Stimulated activated CD8-positive, alpha-beta memory T cell treated with anti-CD3 and anti-CD28 coated beads, Interleukin-7, amount 100 ng/mL, for 4 hours (primary cell): ENCODE measurements at places on chromosomes 16 and 17.
A peak's percentile ranks its signal among the peaks of the same experiment; 100 is the strongest.

GRCh38 chr16:54370278-54371040 is 83.9 kb upstream of the IRX3 start:
- no peak for DNase-seq

GRCh38 chr17:17387498-17388362 is 84.6 kb downstream of the NT5M start:
- DNase-seq, result no peak

DNA sequence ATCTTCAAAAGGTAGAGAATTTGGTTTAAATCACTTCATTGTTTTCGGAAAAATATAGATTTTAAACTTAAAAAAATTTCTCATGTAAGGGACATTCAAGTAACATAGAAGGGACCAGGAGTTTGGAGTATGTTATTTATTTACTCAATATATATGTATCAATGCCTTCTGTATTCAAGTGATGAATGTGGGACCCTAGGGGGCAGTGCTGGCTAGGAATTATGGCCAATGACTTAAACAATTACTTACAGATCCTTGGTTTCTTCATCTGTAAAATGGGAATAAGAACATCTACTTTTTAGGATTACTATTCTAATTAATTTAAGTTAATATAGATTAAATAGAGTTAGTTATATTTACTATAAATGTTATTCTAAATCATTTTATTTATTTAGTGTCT is 886.3 kb upstream of the RBFOX1 start:
- DNase-seq, result no peak

DNA sequence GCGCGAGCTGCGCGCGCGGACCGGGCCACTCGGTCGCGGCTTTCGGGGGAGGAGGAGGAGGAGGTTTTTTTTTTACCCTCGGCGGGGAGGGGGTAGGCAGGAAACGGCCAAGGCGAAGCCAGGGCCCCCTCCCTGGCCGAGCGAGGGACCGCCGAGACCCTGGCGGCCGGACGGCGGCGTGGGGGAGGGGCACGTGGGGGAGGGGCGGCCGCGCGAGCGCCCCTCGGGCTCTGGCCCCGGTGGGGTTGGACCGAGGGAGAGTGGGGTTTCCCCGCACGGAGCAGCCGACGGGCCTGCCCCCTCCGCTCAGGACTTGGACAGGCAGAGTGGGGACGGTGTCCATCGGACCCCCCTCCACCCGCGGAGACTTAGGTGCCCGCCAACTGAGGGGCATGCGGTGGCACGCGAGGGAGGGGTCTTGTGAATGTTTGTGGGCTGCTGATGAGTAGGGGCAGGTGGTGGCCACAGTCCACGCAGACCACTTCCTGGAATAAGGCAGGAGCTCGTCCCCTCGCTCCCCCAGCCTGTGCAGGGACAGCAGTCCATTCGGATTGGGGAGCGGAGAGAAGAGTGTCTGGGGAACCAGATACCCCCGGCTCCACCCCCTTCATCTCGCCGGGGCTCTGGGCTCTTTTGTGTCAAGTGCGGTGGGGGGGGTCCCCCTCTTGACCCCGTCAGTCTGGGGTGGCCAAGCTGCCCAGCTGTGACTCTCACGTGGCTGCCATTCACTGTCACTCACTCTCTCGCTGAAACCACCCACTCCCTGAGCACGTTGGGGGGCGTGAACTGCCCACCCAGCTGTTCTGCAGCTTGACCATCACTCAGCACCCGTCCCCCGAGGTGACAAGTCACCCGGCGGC is 3.0 kb upstream of the CHD3 start:
- no peak for DNase-seq

DNA sequence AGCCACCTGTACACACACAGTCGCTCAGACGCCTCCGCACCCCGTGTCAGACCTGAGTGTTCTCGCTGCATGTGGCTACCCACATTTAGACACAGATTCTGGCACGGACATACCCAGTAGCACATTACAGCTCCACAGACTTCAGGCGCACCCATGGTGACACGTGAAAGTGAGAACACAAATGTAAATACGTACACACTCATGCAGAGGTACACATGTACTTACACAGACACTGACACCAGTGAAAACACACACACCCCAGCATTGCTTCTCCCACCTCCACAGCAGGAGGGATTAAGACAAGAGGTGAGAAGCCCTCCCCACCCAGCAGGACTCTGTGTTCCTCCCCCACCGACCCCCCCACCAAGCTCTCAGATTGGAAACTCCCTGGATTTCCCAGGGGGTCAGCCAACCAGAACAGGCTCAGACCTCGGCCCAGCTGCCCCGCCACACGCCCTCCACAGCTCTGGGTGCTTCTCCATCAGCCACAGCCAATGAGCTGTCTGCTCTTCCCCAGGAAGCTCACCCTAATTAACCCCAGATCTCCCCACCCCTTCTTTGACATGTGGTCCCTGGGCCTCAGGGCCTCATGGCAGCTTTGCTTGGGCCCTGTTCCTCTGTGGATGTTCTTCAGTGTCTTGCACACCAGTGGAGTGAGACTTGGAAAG is 5.3 kb upstream of the FOXN1 start:
- no peak for DNase-seq

GRCh38 chr17:64276961-64277505 is 14.0 kb upstream of the TEX2 start:
- no peak for DNase-seq

DNA sequence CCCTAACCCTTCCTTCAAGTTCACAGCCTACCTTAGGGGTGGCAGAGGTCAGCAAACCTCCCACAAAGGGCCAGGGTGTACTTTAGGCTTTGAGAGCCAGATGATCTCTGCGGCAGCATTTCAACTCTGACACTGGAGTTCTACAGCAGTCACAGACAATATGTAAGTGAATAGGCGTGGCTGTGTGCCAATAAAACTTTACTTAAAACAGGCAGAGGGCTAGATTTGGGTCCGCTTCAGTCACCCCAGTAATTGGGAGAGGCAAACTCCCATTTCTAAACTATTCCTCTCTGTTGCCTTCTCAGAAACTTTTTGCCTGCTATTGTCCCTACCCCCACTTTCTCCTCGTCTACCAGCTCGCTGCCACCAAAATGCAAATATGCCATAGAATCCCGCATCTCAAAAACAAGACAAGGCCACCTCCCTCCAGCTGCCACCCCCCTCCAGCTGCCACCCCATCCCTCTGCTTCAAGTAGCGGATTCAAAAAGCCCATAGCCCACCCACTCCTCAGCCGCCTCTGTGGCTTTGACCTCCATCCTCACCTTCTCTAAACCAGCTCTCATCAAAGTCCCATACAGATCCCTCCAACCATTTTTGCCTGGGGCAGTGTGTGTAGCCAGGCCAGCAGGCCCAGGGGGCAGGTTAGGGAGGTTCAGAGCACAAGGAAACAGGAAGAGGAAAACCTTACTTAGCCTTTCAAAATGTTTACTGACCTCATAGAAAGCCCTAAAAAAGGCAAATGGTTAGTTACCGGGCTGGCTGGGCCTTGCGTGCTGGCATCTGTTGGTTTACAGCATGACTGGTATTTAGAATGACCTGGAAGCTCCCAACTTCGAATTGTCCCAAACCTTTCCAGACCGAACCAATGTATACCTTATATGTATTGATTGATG is 19.9 kb upstream of the DNAH17 start:
- DNase-seq, result no peak

- DNase-seq, result no peak
Measured at GRCh38 chr17:58020401-58020800, 13.4 kb upstream of the SRSF1 start.

- DNase-seq, result peak; percentile 95
Measured at GRCh38 chr17:48025040-48025903, 12.3 kb downstream of the COPZ2 start.

DNA sequence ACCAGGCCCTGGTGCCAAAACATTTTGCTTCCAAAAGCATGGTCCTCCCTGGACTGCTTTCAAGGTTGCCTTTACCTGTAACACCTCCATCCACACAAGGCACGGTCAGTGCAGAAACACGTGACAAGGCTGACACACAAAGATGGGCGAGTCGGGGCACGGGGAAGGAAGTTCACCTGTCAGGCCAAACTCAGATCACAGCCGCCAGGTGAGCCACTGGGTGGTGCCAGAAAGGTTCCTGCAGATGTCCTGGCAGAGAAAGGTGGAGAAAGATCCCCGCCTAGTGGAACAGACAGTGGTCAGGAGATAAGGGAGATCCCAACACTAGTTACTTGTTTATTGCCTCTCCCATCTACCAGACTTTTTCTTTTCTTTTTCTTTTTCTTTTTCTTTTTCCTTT is 155.3 kb downstream of the AIPL1 start:
- no peak for DNase-seq

- no peak for DNase-seq
Measured at GRCh38 chr17:34499576-34499975, 79.8 kb upstream of the TMEM132E start.

- no peak for DNase-seq
Measured at GRCh38 chr17:78783711-78784324, 1.7 kb upstream of the CYTH1 start.

DNA sequence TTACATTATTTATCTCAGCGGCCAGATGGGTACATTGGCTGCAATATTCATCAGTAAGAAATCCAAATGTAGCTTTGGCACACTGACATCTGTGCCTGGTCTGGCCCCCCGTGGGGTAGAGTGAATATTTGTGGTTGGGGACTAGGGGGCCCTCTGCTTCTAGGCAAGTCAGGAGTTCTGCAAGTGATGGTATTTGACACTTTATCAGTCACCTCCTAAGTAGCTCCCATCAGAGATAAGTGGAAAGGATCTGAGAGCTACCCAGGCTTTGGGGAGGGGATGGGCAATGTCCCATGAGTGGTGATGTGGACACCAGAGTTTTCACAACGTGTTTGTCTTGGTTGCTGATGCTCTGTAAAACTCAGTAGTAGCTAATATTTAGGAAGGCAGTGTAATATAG is 609.9 kb upstream of the RBFOX1 start:
- no peak for DNase-seq

GRCh38 chr17:14078027-14078426 is 8.7 kb downstream of the COX10 start:
- no peak for DNase-seq

- DNase-seq, result no peak
Measured at GRCh38 chr17:27741361-27741861, 58.9 kb downstream of the NOS2 start.

GRCh38 chr17:62014526-62014925 is 50.6 kb downstream of the MED13 start:
- no peak for DNase-seq

DNA sequence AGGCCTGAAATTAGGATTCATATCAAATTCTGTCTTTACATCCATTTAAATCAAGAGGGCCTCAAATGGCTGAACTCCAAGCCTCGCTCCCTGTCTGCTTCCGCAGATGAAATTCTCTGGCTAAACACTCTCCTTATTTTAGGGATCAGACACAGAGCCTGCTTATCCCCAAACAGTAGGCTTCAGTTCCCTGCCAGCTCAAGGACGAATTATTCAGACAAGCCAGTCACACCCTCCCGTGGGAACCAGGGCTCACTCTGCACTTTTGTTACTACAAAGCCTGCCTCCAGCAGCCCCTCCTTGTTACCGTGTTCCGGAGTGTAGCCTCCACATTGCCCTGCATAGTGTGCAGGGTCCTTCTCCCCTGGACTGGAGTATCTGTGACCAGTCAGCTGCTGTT is 46.6 kb upstream of the LCMT1 start:
- no peak for DNase-seq

- DNase-seq, result no peak
Measured at GRCh38 chr16:30722443-30722842, 23.5 kb downstream of the SRCAP start.
